ENCODE measurements at places on chromosomes 7 and 10.

- no peak for DNase-seq
Observed at GRCh38 chr7:139769761-139770160, 8.0 kb downstream of the HIPK2 start.

- DNase-seq = no peak
Observed at GRCh38 chr10:91976317-91977051, 52.9 kb downstream of the BTAF1 start.

DNA sequence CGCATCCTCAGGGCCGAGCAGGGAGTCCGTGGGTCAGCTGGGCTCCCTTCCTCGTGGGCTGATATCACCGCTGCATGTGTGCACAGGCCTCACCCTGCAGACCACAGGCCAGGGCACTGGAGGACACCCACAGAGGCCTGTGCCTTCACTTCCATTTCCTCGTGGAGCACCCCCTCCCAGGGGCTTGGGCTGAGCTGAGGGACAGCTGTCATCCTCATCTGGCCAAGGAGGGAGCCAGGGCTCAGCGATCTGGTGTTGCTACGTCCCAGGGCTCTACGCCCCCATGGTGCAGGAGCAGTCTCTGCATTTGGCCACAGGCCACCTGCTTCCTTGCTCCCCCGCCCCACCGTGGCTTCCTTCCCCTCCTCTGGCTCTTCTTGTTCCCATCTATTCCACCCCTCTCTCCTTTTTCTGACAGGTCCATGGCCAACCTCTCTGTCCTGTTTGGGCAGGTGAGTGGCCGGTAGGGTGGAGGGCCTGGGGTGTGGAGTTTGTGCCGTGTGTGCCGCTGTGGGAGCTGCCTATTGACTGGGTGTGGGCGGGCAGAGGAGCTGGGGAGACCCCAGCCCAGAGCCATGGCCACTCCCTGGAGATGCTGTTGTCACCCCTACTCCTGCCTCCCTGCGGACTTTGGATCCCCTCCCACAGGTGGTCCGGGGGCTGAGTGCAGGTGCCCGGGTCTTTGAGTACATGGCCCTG, 8.3 kb upstream of the ASIC3 start:
- DNase-seq = no peak

DNA sequence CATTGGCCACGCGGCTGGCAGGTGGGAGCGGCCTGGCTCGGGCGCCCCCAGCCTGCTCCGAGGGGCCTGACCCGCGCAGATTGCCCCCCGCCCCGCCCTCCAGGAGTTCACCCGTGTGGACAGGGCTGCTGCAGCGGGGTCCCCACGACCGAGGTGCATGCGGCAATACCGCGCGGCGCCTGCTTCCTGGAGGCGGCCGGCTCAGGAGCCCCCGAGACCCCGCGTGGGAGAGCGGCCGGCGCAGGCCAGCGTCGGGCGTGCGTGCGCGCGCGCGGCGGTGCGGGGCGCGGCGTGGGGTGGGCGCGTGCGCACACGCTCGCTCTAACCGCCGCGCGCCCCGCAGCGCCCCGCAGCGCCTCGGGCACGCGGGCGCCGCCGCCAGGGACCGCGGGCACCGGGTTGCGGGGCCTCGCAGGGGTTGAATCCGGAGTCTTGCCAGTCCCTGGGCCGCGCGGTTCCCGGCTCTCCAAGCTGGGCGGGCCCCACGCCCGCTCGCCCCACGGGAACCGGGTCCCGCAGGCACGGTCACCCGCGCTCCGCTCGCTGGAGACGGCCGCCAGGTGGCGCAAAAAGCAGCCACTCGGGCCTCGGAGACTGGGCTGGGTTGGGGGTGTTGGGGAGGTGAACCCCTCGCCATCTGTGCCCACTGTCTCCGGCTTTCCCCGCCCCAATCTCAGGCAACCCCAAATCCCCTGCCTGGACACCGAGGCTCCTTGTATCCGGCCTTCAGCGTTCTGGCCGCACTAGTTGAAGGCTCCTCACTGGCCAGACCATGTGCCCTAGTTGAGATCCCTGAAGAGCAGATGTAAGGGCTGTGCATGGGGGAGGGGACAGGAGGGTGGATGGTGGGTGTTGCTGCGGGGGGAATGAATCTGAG, 1.3 kb upstream of the ACHE start:
- peak; percentile 63 for DNase-seq

- no peak for DNase-seq
Observed at GRCh38 chr10:89966211-89966610, 264.8 kb downstream of the KIF20B start.

- DNase-seq = no peak
Observed at GRCh38 chr10:12504176-12504575, 154.8 kb downstream of the CAMK1D start.

DNA sequence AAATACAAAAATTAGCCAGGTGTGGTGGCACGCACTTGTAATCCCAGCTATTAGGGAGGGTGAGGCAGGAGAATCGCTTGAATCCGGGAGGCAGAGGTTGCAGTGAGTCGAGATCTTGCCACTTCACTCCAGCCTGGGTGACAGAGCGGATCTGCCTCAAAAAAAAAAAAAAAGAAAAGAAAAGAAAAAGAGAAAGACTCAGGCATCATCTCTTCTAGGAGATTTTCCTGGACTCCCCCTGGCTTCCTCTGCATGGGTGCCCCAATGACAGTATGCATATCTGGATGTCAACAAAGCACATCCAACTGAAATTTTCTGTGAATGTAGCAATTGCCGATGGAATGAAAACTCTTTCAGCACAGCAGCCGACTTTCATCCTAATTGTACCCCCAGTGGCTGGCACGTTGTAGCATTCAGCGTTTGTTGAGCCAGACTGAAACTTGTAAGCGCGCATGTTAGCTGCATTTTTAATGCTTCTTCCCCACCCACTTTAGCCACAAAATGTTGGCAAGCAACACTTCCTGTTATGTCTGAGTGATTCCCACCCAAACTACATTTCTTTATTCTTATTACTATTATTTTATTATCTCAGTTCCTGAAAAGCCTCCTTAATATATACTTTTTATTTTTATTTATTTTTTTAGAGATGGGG, 70.2 kb downstream of the PRTFDC1 start:
- peak; percentile 57 for DNase-seq

DNA sequence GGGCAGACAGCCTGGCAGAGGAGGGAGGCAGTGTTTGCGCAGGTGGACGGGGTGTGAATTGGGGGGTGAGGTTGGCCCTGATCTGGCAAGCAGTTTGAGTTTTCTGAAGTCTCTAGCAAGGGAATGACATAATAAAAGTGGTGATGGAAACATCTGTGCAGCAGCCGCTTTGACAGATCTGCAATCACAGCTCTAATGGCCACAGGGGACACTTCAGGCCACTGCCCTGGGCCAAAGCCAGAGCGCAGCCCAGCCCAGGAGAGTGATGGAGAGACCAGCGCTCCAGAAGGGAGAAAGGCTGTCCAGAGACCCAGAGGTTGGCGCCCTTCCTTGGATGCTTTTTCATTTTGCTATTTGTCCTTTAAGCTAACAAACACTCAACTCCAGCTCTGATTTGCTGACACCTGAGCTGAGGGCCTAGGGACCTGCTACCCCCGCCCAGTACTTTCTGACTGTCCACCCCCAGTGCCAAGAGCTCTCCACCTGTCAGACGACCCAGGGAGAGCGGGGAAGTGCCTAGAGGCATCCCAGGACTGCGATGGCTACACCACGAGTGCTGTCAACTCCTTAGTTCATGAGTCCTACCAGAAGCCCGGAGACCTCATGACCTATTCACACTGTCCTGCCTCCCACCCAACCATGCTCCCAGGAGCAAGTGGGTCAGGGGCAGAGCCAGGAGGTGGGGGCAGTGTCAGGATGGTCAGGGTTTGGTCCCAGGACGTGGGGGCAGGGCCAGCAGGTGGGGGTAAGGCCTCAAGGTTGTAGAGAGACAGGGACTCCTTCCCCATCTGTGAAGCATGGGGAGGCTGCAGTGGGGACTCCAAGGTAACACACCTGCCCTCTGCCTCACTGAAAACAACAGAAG, 112.6 kb downstream of the PRKAG2 start:
- no peak for DNase-seq

DNA sequence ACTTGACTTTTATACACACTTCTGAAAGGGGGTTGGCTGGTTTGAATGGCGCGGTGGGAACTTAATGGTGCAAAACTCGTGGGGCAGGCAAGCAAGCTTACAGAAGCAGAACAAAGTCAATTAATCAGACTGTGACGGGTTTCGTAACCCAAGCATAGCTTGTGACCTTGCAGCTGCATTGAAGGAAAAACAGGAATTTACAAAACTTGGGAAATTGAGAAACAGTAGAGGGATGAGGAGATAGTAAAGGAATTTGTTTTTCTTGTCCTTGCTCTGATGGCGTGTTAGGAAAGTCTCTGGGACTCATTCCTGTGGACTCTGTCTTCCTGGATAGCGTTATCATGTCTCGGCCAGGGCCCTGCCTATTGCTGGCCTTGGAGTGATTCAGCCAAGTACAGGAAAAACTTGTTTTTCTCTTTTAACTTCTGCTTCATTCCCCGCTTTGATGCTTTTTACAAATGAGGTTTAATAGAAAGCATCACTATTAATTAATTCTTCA, 220.0 kb upstream of the KCND2 start:
- DNase-seq = no peak

DNA sequence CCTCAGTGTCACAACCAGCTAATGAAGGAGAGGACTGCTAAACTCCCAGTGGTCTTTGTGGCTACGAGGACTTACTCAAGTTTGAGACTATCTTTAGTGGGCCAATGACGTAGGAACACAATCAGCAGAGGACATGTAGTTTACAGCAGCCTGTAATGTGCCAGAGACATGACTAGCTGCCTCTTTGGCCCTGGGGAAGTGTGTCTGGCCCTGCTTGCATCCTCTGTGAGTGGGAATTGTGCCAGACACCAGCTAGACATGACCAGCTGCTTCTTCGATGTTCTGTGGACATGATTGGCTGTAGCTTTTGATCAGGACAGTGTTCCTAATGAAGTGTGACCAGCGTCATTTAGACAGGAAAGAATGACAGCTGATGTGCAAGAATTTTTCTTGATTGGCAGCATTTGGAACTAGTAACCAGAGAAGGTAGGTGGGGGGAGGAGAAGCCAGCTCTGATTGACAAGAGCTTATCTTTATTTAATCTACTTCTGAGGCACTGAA, 141.7 kb downstream of the AUTS2 start:
- DNase-seq = no peak

GRCh38 chr10:103885617-103886016, 30.2 kb upstream of the SH3PXD2A start:
- DNase-seq = no peak

GRCh38 chr7:7573701-7574100, 7.0 kb downstream of the MIOS start:
- no peak for DNase-seq

DNA sequence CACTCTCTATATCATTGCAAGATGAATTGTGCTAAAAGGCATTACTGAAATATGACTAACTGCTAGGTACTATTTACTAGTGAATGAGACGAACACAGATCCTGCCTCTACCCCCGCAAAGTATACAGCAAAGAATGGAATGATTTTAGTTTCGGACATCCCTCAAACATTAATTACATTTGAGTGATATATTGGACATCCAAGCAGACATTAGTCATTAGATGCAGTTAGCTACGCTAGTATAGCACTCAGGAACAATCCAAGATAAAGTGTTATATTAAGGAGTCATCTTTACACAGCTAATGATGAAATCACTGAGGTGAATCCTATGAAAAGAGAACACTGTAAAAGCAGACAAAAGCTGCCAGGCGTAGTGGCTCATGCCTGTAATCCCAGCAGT, 7.3 kb upstream of the TAF3 start:
- no peak for DNase-seq

GRCh38 chr7:54712820-54713219, 46.2 kb downstream of the SEC61G start:
- no peak for DNase-seq

DNA sequence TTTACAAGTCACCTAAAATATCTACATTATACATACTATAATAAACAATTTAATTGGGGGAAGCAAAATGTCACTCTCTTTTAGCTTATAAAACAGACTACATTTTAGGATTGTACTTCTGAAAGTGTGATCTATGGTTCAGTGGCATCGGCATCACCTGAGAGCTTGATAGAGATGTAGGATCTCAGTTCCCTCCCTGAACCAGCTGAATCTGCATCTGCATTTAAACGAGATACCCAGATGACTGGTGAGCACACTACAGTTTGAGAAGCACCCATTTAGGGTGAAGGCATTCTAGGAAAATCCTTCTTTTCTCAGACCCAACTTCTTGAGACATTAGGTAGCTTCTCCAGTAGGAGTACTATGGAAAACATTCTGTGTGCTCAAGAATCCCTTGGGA, 21.5 kb upstream of the SDHAF3 start:
- DNase-seq = no peak

- no peak for DNase-seq
Observed at GRCh38 chr10:5465976-5466450, 33.4 kb downstream of the CALML5 start.

DNA sequence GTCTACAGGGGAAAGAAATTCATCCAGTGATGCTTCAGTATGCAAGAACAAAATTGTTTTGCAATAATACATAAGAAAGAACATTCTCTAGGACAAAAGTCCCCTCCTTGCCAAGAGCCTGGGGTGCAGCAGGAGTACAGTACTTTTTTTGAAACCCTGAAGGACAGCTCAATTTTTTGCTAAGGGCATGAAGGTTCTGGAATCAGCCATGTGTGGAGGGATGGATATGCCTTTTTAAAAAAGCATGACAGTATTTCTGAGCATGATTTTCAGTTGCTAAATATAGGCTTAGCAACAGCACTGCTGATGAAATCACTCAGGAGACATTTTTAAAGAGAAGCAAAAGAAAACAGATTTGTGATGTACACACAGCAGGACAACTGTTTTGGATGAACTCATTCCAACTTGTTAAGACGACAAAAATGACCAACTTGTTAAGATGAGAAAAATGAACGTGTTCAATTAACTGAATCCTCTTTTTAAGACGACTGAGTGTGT, 39.3 kb downstream of the HBP1 start:
- DNase-seq = no peak

DNA sequence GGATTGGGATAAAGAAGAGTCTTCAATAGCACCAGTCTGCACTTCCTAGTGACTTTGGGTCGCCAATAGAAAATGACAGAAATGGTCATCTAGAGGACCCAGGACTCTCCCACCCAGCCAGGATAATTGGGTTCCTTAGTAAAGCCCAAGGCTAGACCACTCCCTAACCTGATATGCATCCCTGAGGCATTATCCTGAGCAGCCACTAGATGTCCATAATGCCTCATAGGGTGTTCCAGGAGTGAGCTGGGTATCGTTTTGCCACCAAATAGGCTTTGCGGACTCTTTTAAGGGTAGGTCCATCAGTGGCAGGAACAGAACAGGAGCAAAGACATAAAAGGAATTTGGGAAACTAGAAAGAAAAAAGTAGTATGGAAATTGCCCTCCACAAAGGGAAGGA, 4.5 kb upstream of the LRRC4 start:
- no peak for DNase-seq

- no peak for DNase-seq
Observed at GRCh38 chr10:120945801-120946302, 94.7 kb downstream of the WDR11 start.

GRCh38 chr7:142196066-142196840, 61.6 kb downstream of the PRSS58 start:
- DNase-seq = no peak

DNA sequence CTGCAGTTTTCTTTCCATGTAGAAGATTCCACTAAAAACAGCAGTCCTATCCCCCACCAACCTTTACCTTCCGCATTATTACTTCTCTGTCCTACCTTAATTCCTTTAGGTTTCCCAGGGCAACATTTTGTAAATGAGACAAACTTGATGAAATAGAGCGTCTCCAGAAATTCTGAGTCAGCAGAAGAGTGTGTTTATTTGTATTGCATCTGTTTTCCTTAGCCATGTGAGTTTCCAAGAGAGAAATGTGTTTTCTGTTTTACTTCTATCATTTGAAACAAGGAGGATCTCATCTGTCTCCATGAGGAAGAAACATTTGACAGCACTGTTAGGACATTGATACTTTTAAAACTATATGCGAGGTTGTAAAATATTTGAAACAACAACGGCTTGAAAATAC, 244.2 kb upstream of the PLXDC2 start:
- DNase-seq = no peak

GRCh38 chr10:53886325-53887300, 914.4 kb downstream of the PCDH15 start:
- no peak for DNase-seq
